ENCODE measurements at places on chromosomes 6 and 20.

GRCh38 chr20:1949347-1950100 is 44.3 kb downstream of the PDYN start:
- DNase-seq: no peak

GRCh38 chr6:161557333-161558107 is 283.7 kb upstream of the AGPAT4 start:
- DNase-seq: no peak

DNA sequence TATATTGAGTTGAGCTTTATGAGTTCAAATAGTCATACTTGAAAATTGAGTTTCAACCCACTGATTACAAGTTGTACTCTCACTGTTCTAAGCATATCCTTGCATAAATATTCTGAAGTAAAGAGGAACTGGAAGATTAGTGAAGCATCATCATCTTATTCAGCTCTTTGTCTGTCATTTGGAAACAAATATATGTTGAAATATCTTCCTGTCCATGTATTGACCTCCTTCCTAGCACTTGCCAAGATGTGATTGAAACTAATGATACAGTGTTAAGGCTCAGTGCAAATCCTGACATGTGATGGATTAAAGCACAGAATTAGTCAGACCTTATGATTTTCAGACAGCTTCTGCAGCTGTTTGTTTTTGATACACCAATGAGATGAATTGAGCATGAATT is 434.3 kb downstream of the TBC1D32 start:
- no peak for DNase-seq

GRCh38 chr6:47767102-47767501 is 14.7 kb upstream of the OPN5 start:
- DNase-seq: no peak

DNA sequence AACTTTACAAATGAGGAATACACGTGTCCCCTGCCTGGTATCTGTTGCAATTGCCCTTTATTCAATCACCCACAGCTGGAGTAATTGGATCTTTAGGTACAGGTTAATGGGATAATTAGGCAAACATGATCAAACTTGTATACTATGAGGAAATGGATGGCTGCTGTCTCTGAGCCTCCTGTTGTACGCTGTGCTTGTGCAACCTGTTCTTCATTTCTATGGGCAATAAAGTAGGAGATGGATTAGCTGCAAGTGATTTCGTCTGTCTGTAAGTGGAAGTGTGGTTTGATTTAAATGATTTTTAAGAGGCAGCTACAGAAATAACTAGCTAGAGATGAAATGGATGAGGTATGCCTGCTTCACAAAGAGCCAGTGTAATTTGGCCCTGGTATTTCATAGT is 474.1 kb downstream of the RNF144B start:
- DNase-seq: no peak

DNA sequence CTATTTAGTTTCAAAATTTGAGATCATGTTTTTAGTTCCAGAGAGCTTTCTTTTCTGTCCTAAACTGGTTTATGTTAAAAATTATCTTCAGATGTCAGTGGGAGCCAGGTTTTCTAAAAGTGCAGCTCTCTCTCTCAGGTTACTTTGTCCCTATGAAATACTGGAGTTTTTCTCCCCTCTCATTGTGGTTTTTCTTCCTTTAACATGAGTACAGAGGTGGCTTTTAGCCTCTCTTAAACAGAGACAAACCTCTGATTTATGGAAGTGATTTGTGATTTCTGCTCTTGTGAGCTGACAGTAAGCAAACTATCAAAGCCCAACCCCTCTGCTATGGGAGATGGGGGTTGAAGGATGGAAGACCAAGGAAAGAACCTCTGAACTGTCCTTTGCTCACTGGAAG is 85.7 kb downstream of the LIN28B start:
- no peak for DNase-seq

- DNase-seq: no peak
These were observed 50.3 kb upstream of the BTBD3 start for GRCh38 chr20:11867291-11867919.

- no peak for DNase-seq
These were observed 39.6 kb downstream of the LAMA4 start for GRCh38 chr6:112214739-112215269.

DNA sequence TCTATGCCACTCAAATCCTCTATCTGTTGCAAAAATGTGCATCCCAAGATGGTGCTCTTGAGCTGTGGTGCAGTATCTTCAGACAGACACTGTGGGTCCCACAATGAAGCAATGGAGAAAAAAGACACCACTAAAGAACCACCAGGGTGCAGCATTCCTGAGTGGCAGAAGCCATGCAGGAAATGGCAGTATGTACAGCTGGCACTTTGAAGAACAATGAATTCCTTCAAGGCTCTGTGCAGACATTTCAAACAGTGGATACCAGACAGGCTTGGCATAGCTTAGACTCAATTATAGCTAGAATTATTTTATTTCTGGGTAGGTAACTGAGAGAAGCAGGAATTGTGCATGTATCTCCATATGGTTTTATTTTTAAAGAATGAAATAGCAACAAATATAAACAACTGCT is 24.0 kb upstream of the HDAC2 start:
- peak; percentile 22 for DNase-seq

DNA sequence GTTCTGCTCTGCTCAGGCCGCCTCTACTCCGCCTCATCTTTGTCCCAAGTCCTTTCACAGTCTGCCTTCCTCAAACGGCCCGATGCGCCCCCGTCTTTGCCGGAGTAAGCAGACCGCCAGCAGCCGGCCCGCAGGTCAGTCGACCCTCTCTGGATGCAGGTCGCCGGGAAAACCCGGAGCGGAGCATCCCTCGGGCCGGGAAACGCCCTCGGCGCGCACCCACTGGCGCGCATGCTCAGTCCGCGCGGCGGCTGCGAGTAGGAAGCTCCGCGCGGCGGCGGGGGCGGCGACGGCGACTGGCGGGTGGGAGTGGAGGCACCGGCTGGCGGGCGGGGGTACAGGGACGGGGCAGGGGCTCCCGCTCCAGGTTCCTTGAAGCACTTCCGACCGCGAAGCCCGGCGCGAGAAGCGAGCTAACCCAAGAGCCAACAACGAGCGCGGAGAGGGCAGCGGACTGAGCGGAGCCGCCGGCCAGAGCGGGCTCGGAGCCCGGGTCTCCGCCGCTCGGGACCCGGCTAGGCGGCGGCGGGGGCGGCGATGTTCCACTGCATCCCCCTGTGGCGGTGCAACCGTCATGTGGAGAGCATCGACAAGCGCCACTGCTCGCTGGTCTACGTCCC is at the start of gene LRRC1:
Gene LRRC1 (plus strand): TSS at position 286 of the 620 bp plus-strand sequence. CDS start 252 bp downstream, at position 538.
- DNase-seq: peak; percentile 80

GRCh38 chr6:31836047-31836473 is 8.5 kb downstream of the HSPA1B start:
- DNase-seq: no peak

- DNase-seq: no peak
These were observed 71.0 kb downstream of the SSR1 start for GRCh38 chr6:7241709-7242645.

- DNase-seq: peak; percentile 64
These were observed 16.4 kb upstream of the HMGN4 start for GRCh38 chr6:26521600-26522391.

DNA sequence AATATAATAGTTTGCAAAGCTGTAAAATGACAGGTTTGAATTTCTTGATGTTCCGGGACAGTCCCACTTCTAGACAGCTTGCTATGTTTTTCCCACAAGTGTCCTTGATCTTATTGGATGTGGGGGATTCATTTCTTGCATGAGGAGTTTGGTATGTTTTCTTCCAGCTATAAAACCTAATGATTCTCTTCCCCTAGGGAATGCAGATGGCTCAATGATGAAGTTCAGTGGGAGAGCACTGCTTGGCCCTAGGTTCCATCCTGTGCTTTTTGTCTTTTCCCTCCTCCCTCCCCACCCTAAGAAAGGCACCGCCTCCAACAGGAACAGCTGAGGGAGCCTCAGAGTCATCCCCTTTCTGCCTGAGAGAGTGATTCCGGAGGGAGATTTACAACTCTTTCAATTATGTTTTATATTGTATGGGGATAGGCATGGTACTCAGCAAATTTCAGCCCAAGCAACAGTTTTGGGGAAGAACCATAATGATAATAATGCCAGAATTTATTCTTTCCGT is 149.2 kb downstream of the PHACTR1 start:
- DNase-seq: no peak

GRCh38 chr20:53707371-53708055 is 113.9 kb upstream of the ZNF217 start:
- DNase-seq: no peak

DNA sequence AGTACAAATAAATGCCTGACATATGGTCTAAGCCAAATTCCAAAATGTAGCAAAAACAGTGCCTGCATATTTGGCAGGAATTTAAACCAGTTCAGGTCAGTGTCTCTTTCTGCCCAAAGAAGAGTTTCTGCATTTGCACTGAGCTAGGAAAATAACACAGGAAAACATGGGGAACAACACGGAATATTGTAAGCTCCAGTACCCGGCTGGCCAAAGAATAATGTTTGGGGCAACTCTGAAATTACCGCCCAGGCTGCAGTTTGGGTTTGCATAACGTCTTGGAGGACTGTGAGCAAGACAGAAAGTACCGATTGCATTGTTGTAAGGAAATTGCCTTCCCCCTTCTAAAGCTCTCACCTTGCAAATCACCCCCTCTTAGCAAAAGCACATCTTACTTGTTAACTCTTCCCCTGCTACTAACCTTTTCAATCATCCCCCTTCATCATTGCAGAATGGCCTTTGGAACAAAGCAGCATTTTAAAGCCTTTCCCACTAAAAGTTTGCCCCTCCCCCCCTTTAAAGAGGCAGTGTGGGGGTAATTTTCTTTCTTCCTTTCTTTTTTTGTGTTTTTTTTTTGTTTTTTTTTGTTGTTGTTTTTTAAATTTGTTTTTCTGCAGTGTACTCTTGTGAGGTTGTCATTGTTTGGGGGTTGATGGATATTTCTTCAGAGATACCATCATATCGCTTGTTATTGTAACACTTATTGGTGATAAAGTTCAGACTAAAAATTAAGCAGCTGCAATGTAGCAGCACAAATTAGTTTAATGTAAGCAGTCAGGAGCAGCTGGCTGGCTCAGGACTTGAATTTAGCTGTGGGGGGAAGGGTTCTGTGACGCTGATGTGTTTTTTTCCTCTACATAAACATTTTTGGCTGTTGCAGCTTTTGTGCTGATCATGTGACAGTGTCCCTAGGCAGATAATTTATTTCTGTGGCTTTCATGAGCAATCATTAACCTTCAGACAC is 100.0 kb upstream of the CITED2 start:
- no peak for DNase-seq

DNA sequence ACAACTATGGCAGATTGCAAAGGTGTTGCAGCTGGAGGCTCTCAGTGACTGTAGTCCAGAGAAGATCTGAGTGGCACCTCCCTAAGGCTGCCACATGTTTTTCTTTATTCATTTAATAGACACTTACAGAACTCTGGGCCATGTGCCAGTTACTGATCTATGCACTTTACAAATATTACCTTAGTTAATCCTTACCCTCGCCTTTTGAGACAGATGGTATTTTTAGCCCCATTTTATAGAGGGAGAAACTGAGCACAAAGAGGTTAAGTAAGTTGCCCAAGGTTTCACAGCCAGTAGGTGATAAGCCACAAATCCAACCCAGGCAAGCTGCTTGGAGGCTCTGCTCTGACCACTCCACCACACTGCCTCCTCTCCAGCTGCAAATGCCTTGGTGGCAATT is 6.5 kb upstream of the SCRT2 start:
- no peak for DNase-seq

DNA sequence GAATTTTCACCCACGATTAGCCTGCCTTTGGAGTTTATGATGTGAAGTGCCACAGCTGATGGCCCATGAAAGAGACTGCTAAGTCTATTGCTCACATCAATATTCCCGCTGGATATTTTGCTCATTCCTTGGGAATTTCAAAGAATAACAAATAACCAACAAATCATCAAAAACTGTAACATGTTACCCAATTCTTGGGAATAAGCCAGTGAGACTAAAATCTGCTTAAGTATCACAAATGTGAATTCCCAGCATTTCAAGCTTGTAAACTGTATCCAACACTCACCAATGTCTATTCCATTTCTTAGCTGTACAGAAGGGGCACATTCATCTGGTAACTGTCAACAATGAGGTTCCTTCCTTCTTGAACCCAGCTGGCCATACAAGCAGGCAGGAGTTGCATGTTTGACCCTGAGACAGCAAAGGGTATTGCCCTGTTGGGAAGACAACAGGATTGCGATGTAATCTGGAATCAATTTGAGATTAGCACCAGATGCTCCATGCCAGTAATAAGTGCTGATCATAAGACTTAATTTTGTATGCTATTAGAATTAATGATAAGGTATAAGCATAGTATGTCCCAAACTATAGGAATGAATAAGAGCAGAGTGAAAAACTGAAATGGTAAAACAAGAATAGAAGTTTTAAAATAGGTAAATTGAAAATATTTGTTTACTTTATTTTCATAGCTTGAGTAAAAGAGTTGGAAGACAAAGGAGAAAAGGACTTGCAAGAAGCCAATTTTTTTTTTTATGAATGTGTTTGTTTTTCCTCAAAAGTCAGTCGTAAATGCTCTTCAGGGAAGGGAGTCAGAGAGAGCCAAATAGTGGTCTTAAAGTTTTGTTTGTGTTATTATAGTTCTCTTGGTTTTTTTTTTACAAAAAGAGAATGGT is 58.8 kb downstream of the RSPO3 start:
- no peak for DNase-seq

- peak; percentile 36 for DNase-seq
These were observed 79.3 kb upstream of the NAA20 start for GRCh38 chr20:19937651-19938420.

DNA sequence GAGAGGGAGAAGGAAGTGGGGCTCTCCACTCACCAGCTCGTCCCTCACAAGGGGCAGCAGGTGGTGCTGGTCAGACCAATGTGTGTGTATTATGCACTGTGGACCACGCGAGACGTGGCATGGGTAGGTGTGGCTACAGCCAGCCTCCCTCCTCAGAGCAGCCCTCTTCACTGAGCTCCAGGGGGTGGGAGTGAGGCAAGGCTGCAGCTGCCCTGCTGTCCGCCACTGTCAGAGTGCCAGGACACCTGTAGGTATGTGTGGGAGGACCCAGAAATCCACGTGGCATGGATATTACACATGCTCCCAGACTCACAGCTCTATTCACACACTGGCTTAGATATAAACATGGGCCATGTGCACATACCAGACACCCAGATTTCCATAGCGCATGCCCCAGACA is 90.3 kb downstream of the VEGFA start:
- no peak for DNase-seq

- no peak for DNase-seq
These were observed at the start of gene DST for GRCh38 chr6:56642366-56643261. Gene DST (minus strand): TSS chr6:56642889.

DNA sequence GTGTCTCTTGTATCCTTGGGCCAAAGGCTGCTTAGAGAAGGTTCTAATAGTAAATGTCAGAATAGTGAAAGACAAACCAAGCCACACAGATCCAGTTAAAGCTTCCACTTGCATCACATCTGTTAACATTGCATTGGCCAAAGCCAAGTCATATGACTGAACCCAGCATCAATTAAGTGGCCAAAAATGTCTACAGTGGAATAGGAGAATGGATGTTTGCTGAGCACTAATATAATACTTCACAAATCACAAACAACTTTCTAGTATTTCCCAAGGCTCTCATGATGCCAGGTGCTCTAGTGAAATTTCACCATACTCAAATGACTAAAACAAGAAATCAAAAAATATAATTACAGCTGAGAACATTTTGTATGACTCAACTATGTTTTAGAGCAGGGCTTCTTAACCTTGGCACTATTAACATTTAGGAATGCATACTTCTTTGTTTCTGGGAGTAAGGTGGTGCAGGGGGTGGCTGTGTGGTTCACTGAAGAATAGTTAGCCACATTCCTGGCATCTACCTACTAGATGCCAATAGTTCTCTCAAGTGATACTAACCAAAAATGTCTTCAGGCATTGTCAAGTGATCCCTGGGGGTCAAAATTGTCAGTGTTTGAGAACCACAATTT is 148.0 kb upstream of the SPTLC3 start:
- no peak for DNase-seq

- no peak for DNase-seq
These were observed 44.7 kb downstream of the TNFAIP3 start for GRCh38 chr6:137911675-137912191.
